Amniotic stem cell (primary cell): ENCODE measurements at places on chromosomes 4 and X.

DNA sequence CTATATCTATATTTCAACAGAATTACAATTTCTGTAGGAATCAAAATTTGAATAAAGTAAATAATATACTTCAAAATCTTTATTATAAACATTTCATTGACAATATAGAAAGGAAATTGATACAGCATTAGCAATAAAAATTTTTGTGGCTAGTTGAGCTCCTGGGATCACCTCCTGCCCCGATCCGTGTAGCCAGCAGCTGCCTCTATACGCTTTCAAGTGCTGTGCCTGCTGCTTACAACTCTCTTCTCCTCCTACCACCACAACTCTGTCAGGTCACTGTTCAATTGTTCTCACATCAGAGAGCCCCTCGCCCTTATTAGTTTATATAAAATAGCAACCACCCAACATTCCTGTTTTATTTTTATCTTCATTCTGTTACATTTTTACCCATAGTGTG is 27.6 kb downstream of the INPP4B start:
- DNase-seq: no peak

DNA sequence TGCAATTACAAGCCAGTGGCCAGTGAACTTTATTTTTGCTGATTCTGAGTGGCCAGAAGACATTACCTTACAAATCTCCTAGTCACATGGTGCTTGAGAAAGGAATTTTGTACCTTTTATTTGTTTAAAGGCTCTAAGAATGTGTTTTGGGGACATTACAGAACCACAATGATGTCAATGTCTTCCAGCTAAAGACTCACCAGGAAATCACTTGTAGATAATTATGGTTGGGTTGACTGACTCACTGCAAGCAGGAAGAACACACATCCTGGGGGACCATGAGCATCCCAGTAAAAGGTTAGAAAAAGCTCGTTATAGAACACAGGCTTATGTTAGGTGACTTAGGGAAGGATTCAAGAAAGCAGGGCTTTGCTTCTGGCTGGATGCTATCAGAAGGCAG is 119.4 kb upstream of the FAM9B start:
- no peak for DNase-seq

GRCh38 chrX:150779385-150779784 is 86.2 kb downstream of the MTMR1 start:
- no peak for DNase-seq

DNA sequence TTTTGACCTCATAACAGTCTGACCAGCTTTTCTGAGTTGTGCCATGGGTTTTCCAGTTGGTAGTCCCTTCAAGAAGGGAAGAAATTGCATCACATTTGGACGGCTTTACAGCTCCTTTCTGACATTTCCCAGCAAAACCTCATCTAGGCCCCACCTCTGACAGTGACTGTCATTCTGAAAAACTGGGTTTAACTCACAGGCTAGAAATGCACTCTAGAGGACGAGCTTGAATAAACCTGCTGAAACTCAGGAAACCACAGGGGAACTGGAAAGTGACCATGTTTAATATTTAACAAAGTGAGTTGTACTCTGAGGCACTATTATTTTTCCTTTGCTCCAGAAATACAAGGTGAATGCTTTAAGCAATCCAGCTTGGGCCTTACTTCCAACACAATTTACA is 434.3 kb upstream of the RASGEF1B start:
- DNase-seq: no peak

GRCh38 chrX:129979207-129979920 is 3.1 kb upstream of the BCORL1 start:
- DNase-seq: no peak

DNA sequence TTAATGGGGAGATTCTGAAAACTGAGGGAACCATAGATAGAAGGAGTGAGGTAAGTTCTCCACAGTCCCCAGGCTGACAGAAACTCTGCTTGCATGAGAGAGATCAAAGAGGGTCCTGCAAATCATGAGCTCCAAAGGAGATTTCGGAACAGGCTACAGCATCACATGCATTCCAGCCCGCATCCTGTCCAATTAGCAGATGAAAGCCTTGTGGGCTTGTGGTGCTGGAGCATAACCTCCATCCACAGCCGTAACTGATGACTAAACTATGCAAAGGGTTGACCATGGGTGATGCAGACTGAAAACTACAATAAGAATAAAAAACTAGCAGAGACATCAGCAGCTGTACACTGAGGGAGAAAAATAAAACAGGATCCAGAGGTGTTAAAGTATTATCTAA is 654.5 kb downstream of the TLL1 start:
- no peak for DNase-seq

- no peak for DNase-seq
Observed at GRCh38 chrX:23012636-23013035, 12.9 kb downstream of the DDX53 start.

- DNase-seq: no peak
Observed at GRCh38 chr4:40515398-40516293, 114.0 kb downstream of the RBM47 start.

DNA sequence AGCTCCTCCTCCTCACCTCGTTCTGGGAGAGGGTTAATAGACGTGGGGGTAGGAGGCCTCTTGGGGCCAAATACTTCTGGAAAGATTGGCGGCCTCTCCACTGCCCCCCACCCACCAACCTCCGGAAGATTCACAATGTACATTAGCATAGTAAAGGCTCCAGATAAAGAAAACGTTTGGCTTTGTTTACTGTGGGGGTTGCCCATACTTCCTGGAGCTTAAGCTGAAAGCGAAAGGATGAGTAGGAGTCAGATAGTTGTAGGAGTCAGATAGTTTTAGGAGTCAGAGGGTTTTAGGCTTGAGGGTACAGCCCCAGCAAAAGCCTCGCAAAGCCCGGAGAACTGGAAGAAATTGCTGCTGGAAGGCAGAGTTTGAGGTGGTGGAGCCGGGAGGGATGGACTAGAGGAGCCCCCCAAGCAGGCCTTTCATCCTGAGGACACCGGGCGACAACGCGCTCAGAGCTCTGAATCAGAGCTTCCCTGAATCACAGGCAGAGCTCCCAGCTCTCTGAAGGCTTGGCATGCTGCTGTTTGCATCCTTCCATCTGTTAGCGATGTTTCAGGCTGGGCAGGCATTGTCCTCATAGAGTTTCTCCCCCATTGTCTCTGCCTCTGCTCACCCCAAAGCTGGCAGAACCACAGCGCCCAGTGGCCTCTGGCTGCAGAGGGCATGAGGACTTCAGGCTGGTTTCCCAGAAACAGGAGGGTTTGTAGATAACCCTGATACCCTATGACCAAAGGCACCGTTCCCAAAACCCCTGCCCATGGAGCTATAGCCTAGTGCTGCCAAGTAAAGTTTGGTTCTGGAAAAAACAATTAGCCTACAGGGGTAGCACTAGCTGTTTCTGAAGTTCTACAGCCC is 280.7 kb downstream of the BCOR start:
- no peak for DNase-seq

GRCh38 chr4:8696369-8697127 is 104.0 kb downstream of the CPZ start:
- DNase-seq: no peak

- no peak for DNase-seq
Observed at GRCh38 chrX:17488036-17488435, 113.0 kb downstream of the NHS start.

- DNase-seq: no peak
Observed at GRCh38 chr4:5458676-5459075, 249.7 kb downstream of the EVC2 start.

DNA sequence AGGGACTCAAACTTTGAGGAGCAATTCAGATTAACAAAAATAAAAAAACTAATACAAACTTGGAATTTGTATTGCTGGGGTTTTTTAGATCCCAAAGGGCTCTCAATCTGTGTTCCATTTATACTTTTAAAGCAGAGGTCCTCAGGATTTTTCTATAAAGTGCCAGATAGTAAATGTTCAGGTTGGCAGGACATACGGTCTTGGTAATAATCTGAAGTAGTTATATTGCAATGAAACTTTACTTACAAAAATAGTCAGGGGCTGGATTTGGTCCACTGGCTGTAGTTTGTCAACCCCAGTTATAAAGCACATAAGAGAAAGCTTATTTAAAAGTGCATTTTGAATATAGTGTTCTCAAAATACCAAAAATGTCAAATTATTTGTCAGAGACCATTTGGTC is 164.1 kb upstream of the CTSO start:
- DNase-seq: no peak

GRCh38 chrX:124651031-124651430 is 304.7 kb downstream of the SH2D1A start:
- no peak for DNase-seq

- DNase-seq: peak; percentile 15
Observed at GRCh38 chrX:104113222-104113965, 1.1 kb downstream of the ZCCHC18 start.

DNA sequence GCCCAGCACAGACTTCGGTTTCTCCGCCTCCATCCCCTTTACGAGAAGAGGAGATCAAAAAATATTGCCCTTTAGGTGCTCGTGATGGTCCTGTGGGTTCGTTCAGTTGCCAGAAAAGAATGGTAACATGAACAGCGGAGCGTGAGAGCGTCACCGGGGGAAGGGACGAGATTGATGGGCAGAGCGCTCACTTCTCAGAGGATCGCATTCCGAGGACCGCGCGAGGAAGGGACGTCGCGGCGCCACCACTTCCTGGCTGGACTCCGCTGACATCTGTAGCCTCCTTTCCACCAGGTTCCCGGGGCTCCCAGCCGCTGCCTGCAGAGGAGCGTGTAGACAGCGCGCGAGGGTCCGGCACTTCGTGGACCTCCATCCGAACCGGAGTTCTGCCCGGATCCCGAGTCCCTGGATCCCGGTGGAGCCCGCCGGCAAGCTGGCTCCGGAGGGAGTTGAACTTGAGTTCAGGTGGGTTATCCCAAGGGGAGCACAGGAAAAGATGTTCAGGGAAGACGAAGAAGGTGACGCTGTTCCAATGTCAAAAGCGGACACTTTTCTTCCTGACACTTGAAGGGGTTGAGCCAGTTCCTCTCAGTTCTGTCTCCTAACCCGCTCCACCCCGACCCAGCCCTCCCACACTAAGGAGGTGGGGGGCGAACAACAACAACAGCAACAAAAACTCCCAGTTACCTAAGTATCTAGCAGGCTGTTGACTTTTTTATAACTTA is 484 bp downstream of the GALNTL6 start:
- DNase-seq: peak; percentile 48

- no peak for DNase-seq
Observed at GRCh38 chrX:101081231-101081630, 2.6 kb downstream of the TMEM35A start.

- DNase-seq: no peak
Observed at GRCh38 chr4:55578341-55579010, 13.6 kb downstream of the PDCL2 start.

DNA sequence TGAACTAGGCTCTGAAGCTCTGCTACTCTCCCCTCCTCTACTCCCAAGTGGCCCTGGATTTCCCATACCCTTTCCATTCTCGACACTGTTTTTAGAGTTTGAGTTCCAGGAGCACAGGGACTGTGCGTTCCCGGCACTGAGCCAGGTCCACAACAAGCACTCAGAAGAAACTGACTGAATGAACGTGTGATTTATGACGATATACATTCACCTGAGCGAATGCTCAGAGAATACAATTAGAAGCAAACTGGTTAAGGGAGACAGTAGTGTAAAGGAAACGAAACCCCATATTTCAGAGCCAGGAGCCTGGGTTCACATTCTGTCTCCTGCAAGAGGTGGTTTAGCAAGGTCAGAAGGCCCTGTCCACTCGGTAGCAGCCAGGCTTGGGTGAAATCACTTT is 1.4 kb upstream of the KIAA0232 start:
- no peak for DNase-seq

- DNase-seq: no peak
Observed at GRCh38 chr4:5469151-5469775, 239.1 kb downstream of the EVC2 start.

DNA sequence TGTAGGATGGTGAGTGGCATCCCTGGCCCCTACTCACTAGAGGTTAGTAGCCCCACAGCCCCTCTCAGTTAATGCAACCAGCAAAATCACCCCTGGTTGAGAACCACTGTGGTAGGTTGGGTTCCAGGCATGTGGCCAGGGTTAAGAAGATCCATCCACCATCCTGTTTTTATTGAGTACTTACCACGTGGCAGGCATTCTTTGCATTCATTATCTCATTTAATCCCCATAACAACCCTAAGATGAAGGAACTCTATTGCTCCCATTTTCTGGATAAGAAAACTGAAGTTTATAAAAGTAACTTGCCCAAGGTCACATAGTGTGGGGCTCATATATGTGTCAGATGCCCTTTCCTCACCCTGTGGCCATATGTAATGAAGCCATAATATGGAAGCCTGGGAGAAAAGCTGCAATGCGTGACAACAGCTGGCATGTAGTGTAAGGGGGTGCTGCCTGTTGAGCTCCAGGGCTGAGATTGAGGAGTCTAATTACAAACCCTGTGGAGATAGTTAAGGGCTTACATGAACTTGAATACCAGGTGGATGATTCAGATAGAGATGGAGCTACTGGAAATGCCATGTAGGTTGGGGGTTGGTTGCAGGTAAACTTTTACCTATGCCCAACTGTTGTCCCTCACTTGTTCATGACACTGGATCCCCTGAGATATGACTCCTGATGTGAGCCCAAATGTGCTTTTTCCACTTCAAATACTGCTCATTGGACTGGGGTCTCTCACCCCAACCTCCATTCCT is 100.2 kb upstream of the PGRMC2 start:
- no peak for DNase-seq

- no peak for DNase-seq
Observed at GRCh38 chr4:41215969-41216293, 1.6 kb upstream of the APBB2 start.

DNA sequence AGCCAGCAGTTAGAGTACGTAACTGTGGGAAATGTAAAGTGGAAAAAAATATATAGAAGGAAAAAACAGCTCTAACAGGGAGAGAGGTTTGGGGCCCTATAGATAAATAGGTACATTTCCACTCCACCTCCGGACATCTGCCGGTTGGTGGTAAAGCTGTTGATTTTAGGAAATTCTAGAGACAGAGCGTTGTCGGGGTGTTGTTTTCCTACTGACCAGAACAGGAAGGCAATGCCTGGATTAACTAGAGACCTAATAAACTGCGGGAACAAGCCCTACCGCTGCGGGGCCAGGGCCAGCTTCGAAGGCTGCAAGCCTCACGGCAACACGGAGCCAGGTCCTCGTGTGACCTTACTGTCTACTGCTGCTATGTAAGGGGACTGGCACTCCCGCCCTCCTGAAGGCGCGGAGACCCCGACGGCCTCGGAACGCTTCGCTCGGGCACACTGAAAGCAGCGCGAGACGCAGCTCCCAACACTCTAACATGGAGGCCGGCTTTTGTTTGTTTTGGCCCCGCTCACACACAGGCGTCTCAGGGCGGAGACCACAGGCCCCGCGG is 702 bp upstream of the CDKN2AIP start:
- no peak for DNase-seq

GRCh38 chr4:139556724-139557555 is 921 bp upstream of the SETD7 start:
- DNase-seq: no peak

GRCh38 chr4:37732526-37733186 is 46.5 kb upstream of the RELL1 start:
- no peak for DNase-seq

- no peak for DNase-seq
Observed at GRCh38 chr4:181659202-181659601, 584.0 kb upstream of the TENM3 start.

GRCh38 chrX:63258144-63258543 is 93.0 kb downstream of the SPIN4 start:
- DNase-seq: no peak
